SK-N-SH treated with all-trans-retinoic acid at 6 μM for 48 hours (cell line): ENCODE measurements at places on chromosomes 1 and 21.

DNA sequence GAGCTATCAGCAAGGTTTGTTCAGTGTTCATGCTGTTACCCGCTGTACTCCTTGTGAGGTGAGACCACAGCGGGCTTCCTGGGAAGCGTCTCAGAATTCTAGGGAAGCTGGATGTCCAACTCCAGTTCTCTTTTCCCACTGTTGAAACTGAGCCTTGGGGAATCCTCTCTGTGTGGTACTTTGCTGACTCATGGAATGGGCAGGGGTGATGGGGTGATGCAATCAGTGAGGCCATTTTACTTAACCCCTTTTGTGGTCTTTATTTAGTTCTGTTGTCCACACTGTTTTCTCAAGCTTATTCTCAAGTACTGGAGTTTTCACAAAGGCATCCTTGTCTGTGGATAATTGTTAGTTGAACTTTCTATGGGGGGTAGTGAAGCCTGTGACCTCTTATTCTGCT is 42.6 kb downstream of the ACKR1 start:
- ATAC-seq, result no peak

DNA sequence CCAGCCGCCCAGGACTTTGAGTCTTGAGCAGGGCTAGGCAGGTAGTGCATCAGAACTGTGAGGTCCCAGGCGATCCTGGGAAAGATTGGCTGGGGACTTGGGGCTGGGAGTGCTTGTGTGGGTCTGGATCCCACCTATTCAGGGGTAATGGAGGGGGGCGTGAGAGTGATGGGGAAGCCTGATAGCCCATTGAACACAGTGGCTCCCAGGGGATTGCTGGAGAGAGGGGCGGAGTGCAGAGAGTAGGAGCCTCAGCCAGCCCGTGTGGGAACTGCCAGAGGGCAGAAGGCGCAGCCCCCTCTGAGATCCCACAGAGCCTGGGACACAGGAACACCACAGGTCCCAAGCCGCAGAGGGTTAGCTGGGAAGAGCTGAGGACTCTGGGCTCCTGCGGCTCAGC is 19.3 kb upstream of the PDZK1IP1 start:
- ATAC-seq, result no peak

DNA sequence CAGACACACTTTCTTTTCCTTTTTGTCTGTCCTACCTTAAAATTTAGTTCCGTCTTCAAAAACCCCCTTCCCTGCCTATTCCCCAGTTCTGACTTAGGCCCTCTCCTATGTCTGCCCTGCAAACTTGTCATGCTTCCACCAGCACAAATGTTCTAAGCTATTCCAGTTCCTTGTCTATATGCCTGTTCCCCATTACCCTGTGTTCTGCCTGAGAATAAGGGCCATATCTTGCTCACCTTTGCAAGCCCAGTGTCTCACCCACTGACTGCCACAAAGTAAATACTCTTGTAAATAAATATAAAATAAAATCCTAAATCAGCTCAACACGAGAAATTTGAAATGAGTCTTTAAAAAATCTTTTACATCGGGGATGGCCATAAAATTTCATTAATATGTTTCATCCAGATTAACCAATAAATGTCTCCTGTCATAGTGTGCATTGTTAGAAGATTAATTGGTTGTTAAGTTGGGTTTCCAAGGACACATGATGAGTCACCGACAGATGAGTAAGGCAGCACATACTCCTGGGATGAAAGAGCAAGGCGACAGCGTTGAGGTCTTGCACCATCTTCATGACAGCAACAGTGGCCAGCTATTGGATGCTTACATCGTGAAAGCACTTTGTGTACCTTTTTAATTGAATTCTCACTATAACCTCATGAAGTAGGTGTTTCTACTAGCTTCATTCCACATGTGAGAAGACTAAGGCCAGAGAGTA is 92.6 kb upstream of the NGF start:
- ATAC-seq, result peak; percentile 83

- peak; percentile 54 for ATAC-seq
Measured at GRCh38 chr1:214902636-214903320, 179.8 kb upstream of the KCNK2 start.

- no peak for ATAC-seq
Measured at GRCh38 chr1:181905944-181906597, 155.4 kb downstream of the ZNF648 start.

DNA sequence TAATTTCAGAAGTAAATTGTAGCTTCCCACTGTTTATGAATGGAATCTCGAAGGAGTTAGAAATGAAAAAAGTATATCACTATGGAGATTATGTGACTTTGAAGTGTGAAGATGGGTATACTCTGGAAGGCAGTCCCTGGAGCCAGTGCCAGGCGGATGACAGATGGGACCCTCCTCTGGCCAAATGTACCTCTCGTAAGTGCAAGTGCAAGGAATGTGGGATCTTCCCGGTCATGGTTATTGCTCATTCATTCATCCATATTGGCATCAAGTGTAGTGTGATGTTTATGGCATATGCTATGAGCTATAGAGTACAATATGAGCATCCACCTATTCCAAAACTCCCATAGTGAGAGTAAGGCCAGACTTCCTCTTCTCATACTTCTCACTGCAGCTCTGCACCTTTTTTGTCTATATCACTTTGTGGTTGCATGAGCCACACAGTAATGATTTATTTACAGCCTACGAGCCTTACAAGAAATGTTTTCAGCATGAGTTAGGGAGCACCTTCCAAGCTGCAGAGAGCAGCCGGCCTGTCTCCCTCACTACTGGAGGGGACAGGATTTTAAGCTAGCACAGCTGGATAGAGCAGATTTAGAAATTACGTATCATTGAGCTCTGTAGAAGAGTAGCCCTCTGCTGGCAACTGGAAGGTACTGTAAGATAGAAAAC is 24.9 kb upstream of the CR1L start:
- peak; percentile 99 for ATAC-seq

DNA sequence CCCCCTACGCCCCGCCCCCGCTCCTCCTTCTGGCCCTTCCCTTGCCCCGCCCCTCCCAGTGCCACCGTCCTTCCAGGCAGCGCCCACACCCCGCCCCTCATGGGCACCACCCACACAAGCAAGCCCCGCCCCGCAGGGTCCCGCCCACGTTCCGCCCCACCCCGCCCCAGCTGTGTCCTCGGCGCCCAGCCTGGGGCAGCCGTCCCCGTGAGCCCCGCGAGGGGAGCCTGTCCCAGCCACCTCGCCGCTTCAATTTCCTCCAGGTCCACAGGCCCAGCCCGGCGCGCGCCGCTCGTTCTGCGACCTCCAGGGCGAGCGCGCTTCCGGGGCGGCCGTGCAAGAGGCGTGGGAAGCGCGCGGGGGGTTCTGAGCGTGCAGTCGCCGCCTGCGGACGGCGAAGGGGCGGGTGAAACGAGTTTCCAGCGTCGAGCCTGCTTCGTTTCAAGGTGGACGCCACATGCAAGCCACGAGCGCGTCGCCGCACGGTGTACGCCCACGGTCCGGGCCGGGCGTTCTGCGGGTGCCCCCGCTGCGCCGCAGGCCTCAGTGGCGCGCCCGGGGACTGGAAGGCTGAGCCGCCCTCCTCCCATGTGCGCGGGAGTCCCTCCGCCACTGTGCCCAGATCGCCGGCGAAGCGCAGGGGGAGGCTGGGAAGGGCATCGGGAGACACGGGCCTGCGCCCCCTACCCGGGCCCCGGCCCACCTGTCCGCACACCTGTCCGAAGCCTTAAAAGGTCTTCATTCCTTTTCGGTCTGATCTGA is 10.8 kb upstream of the FAAP20 start:
- peak; percentile 81 for ATAC-seq
